Natural killer cell treated with Interleukin-12 subunit alpha and Interleukin-12 subunit beta and Interleukin-15 and Interleukin-18, amount 100 ng/mL, for 72 hours (primary cell): ENCODE measurements at places on chromosomes 5 and 9.

DNA sequence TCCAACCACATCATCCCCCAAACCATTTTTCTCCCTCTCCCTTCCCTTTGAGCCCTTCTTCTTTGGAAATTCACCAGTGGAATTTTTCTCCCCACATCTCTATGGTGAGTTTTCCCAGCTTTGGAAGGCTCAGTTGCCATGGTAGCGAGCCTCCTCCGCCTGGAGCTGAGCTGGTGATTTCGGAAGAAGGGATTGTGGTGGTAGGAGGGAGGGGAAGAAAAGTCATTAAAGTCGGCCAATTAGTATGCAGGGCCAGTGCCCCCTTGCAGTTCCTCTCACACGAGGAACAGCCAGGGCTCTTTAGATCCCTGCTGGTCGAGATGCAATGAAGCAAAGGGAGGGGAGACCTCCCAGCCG is 322.0 kb downstream of the NTRK2 start:
- DNase-seq, result no peak

DNA sequence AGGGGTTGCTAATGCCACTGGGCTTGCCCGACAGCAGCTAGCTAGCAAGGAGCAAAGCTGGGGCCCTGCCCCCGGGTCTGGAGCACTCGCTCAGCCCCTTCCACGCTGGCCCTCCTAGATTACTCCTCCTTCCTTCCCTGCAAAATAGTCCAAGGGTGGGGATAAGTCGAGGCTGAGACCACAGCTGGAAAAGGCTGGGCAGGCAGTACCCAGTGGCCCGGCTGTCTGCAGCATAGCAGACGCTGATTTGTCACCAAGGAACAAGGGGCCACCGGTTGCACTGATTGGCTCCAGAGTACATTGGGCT is 73.9 kb downstream of the ADAMTS2 start:
- no peak for DNase-seq

DNA sequence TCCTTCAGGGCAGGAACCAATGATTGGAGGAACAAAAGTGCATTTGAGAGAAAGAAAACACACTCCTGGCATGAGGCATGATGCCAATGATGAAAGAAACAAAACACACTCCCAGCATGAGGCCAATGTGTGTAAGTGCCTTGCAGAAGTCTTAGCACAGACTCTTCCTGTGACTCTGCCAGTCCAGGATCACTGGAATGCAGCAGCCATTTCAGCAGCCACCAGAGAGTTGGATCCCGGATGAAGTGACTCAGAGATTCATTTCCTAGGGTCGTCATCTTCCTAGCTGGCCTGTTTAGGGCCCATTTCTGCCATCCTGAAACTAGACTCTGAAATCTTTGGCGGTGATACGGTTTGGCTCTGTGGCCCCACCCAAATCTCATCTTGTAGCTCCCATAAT is 212.5 kb downstream of the CFAP90 start:
- DNase-seq, result no peak

DNA sequence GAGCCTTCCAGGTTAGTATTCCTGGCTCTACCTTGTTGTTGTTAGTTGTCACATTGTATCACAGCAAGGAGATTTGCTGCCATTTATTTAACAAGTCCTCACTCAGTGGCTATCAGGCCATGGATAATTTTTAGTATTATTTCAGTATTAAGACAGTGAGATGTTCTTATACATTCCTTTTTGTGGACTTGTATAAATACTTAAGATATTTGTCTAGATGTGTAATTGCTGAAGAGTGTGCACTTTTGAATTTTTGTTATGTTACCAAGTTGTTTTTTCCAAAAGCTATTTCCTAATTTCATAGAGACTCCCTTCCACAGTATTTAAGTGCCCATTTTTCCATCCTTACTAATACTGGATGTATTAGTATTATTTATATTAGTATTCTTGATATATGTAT is 22.0 kb downstream of the SLC36A1 start:
- DNase-seq, result no peak

GRCh38 chr5:64585646-64586045 is 79.8 kb downstream of the RGS7BP start:
- no peak for DNase-seq

DNA sequence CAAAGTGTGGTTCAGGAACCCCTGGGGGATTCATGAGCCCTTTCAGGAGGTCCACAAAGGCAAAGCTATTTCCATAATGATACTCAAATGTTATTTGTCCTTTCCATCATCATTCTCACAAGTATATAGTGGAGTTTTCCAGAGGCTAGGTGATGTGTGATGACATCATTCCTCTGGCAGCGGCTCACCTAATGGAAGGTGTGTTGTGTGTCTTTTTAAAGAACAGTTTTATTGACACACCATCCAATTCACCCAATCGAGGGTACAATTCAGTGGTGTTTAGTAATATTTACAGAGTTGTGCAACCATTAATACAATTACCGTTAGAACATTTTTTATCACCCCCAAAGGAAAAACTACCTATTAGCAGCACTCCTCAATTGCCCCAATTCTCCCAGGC is 9.7 kb downstream of the NANS start:
- no peak for DNase-seq

DNA sequence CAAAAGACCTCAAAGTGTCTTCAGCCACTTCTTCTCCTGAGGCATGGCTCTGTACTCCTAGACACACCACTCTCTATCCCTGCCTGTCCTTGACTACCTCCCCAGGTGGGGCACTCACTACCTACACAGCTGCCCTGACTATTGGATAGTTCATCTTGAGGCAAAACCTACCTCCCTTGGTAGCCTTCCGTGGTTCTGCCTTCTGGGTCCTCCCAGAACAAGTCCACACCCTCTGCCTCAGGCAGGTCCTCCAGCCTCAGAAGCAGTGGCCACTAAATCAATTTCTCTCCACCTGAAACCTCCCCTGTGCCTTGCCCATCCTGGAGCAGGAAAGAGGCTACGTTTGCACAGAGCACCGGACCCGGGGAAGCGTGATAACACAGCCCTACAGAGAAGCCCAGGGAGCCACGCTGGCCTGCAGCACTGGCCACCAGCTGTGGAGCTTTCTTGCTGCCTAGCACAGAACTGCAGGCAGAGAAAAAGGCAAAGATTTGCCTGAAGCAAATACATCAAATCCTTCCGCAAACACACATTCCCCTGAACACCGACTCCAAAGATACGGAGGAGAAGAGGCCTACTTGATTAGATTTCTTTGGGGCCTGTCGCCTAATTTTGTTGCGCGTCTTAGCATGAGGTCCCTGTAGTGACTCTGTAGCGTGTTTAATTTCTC is 141.8 kb downstream of the C9orf50 start:
- DNase-seq, result no peak

GRCh38 chr9:121192959-121193640 is 8.6 kb downstream of the RAB14 start:
- no peak for DNase-seq

GRCh38 chr5:141753971-141754713 is 72.1 kb upstream of the ARAP3 start:
- no peak for DNase-seq

GRCh38 chr9:99411479-99412115 is 189.5 kb downstream of the SEC61B start:
- DNase-seq, result no peak

- DNase-seq, result no peak
Measured at GRCh38 chr5:134435560-134435959, 23.9 kb upstream of the CDKN2AIPNL start.

DNA sequence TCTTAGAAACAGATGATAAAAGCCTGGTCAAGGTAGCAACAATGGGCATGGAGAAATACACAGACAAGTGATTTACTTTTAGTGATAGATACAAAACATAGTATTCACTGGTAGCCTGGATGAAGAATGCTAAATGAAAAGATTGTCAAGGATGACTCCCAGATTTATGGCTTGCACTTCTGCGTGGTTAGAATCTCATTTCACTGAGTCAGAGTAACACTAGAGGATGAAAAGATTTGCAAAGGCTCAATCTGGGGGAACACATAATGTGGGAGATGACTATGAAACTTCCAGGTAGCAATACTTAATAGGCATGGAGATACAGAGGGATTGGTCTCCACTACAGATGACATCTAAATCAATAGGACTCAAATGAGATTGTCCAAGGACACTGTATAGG is 38.4 kb downstream of the AGTPBP1 start:
- DNase-seq, result no peak

DNA sequence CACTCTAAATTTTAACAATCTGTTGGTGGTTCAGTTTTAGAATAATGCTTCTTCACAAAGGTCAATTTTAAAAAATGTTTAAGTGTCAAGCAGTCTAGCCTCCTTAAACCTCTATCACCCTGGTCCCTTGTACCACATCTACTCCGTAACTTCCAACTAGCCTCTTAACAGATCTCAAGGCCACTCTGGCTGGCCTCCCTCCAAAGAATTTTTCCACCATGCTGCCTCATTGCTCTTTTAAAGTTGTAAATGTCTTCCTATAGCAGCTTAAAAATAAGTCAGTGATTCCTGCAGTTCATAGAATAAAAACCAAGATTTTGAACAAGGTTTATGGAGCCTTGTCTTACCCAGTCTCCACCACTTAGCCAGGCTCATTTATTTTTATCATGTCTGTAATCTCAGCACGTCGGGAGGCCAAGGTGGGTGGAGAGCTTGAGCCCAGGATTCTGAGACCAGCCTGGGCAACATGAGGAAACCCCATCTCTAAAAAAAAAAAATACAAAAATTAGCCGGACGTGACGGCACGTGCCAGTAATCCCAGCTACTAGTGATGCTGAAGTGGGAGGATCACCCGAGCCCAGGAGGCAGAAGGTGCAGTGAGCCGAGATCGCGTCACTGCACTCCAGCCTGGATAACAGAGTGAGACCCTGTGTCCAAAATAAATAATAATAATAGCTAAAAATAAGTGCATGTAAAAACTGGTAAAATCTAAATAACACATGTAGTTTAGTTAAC is 924.9 kb upstream of the DMAC1 start:
- no peak for DNase-seq

GRCh38 chr5:137743031-137743640 is 7.2 kb upstream of the KLHL3 start:
- no peak for DNase-seq

DNA sequence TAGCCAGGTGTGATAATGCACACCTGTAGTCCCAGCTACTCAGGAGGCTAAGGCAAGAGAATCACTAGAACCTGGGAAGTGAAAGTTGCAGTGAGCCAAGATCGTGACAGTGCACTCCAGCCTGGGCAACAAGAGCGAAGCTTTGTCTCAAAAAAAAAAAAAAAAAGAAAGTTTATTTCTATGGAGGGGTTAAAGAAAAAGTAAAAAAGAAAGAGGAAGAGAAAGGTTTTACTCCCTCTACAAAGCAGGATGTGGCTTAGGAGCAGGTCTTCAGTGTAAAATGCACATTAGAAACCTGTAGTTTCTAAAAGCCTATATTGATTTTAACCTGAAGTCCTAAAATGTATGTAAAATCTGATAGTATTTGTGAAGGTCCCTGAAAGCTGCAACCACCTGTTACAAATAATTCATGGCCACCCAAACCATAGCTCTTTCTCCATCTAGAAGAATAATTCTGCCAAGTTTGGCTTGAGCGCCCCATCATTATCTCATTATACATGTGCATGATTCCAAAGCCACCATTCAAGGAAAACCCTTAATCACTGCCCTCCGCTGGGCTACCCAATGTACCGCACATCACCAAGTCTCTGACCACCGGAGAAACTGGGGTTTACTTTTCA is 3.4 kb downstream of the FNBP1 start:
- DNase-seq, result no peak

- DNase-seq, result no peak
Measured at GRCh38 chr9:23431459-23431858, 394.6 kb downstream of the ELAVL2 start.

DNA sequence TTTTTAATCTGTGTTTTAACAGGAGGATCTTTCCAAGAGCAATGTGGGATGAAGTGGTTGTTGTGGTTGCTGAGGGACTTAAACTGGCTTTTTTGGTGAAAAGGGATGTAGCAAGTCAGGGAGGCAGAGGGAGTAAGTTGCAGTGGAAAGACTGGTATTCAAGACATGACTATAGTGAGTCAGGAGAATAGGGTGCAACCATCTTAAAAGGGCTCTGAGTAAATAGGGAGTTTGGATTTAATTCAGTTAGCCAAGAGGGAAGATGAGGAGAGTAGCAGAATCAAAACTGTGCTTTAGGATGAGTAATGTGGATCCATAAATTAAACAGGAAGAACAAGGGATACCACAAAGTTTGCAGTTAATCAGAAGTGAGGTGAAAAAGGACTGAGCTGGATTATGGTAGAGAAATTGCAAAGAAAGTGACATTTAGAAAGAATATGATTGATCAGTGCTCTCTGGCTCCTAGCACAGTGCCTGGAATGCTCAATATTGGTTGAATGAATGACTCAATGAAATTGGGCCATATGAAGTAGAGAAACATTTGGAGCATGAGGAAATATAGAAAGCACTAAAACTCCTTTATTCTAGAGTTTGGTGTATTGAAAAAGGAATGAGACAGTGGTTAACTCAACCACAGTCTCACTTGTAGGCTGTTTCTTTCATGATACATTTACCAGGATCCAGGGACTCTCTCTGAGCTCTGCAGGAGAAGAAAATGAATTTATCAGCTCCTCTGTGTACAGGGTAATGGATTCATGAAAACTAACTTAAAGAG is 5.1 kb downstream of the POLR3G start:
- no peak for DNase-seq

- DNase-seq, result no peak
Measured at GRCh38 chr9:13719981-13720676, 440.6 kb upstream of the MPDZ start.

DNA sequence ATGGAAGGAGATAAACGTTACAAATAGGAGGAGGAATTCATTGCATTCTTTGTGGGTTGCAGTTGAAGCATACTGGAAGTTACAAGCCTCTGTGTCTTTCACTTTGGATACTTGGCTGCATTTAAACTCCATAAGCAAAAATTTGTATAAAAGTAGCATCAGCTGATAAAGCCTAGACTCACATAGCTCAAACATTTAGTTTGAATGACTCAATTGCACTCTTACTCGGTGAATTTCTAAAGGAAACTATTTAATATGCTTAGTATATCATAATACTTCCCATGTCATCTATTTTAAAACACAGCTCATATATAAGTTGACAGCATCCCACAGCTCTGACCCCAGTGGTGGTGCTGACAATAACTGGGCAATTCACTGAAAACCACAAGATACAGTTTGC is 596.6 kb upstream of the ZNF608 start:
- no peak for DNase-seq

DNA sequence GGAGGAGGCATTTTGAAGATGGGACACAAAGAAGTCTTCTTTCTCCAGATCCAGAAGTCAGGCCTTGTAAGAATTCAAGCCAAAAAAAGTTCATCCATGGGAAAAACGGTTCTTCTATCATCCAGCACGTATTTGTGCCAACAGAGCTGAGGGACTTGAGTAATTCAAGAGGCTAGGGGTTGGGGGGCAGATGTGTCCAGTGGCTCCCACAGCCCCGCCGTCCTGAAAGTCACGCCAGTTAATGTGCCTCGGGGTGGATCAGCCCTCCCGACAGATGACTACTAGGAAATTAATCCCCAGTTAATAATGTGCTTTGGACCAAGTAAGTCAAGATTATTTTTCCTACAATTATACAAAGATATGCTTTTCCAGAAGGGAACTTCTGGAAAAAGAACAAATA is 23.4 kb downstream of the NREP start:
- DNase-seq, result no peak
